Type B pancreatic cell (in vitro differentiated cells): ENCODE measurements at places on chromosomes 6 and 20.

DNA sequence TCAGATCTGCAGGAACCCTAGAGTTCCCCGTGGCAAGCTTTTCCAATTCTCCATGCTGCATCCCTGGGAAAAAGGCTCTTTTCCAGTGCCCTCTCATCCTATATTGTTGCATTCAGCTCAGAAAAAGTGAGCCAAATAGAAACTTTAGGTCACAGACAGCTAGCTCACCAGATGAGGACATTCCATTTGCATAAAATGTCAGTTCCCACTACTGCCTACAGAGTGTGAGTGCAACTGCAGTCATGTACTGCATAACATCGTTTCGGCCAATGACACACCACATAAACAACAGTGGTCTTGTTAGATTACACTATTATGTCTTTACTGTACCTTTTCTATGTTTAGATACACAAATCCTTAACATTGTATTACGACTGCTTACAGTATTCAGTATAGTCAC is 8.6 kb downstream of the HS3ST5 start:
- no peak for DNase-seq

DNA sequence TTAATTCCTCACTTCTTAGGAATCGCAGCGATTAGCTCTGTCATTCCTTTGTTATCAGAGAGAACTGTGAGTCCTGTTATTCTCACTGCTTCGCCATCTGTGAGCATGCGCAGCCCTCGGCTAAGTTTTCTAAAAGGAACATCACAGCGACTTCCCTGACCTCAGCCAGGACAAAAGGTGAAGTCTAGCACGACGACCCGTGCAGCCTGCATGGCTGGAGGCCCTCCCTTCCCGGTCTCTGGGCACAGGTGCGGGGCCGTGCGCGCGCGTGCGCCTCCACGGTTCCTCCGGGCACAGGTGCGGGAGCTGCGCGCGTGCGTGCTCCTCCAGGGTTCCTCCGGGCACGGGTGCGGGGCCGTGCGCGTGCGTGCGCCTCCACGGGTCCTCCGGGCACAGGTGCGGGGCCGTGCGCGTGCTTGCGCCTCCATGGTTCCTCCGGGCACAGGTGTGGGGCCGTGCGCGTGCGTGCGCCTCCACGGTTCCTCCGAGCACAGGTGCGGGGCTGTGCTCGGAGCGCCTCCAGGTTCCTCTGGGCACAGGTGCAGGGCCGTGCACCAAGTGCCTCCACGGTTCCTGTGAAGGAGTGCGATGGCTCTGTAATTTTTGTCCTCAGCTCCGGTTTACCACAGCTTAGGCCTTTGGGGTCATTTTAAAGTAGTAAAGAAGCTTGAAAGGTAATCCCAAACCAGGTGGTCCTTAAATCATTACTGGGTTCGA is 212.3 kb downstream of the ERMARD start:
- DNase-seq, result peak; percentile 49

DNA sequence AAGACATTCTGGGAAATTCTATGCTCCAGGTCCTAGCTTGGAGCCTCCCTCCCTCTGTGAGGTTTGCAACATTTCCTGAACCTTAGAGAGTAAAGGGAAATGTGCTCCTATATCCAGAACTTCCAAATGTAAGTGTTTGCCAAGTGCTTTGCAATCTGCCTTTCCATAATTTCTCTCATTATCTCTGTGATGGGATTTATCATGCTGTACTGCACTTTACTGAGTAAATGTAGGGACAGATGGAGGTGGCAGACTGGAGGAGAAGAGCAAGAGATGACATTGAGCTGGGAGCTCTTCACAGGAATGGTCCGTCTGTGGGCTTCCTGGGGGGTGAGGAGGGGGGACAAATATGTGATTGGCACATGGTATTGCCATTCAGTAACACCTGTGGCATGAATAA is 184.3 kb downstream of the SOX4 start:
- DNase-seq, result no peak

GRCh38 chr6:41673704-41674000 is 35.4 kb downstream of the MDFI start:
- no peak for DNase-seq

- no peak for DNase-seq
Observed at GRCh38 chr20:32274359-32274758, 3.1 kb upstream of the KIF3B start.

DNA sequence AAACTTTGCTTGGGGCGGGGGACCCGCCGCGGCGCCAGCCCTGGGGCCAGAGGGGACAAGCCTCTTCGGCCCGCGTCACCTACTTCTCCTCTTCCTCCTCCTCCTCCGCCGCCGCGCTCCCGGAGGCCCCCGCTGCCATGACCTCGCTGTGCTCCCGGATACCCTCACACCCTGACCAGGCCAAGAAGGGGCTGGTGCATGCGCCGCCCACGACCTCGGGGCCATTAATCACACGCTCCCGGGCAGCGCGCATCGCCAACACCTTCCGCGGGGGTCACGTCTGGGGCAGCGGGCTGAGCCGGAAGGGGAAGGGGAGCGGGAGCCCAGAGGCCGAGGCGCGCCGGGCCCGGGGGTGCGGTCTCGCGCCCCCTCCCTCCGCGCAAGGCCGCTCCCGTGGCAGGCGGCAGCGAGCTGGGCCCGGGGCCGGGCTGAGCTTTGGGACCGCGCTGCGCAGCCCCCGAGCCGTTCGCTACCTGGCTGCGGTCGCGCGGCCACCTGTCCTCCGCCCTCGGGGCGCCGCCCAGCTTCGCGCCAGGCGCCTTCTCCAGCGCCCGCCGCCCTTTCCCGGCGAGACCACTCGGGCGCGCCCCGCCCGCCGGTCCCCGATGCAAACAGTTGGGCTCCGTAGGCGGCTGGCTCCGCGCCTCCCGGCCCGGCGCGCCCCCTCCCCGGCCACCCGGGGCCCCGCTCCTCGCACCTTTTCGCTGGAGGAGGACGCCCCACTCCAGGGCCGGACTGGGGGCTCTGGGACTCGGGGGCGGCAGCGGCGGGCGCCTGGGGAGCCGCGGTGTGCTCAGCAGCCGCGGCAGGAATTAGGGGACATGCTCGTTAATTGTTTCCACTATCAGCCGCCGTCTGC is 575 bp upstream of the CNR1 start:
- no peak for DNase-seq

- no peak for DNase-seq
Observed at GRCh38 chr6:98669371-98669770, 165.0 kb upstream of the POU3F2 start.

DNA sequence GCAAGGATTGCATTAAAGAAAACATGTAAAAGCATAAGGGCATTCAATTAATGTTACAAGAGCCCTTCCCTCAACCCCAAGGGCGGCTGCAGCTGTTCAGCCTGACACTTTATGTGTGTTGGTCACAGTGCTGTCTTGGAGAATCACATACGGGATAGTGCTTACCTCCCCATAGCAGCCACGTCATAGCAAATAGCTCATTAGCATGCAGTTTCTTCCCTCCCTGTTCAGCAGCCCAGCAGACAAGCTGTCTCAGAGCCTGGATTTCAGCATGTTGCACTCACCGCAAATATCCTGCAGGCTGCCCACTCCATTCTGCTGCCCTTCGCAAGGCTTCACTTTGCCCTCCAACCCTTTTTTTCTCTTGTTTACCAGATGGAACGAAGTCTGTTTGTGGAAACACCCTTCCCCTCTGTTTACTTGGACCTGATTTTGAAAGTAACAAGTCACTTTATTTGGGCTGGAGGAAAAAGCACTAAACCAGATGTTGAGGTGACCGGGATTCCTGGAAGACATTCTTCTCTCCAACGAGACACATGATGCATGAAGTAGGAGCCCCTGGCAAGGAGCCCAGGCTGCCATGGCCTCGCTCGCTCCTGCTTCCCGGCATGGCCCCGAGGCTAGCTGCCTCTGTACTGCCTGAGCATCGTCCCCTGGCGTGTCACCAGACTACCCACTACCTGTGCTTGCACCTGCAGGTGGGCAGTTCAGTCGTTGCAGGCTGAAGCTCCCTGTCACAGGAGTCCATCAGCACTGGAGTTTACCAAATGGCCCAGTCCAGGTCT is 151.6 kb upstream of the GMDS start:
- no peak for DNase-seq

DNA sequence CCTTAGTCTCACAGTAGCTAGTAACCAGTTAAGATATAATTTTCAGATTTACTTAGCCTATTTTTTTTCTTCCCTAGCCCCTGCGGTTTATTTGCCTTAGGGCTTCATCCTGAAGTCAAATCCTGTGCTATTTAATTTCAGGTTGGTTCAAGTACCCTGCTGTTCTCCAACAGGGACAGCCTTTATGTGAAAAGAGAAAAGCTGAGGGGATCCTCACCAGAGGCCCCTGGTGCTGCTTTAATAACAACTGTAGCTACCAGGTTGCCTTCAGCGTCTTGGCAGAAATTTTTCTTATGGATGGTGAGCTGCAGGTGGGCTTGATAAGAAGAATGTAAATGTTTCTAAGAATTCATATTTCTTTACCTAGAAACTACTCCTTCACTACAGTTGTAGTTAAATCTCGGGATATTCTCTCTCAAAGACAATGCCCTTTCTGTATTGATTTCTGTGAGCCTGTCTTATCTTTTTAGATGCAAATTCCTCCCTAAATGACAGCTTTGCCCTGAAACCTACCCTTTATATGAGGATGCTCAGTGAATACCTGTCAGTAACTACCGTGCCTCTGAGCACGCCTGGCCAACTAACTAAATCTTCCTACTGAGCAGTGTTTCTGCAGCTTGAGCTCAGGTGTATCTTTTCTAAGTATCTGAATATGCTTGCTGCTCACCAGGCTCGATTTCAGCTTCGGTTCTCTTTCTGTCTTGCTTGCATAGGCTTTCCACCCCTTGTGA is 320.5 kb downstream of the MMUT start:
- no peak for DNase-seq

DNA sequence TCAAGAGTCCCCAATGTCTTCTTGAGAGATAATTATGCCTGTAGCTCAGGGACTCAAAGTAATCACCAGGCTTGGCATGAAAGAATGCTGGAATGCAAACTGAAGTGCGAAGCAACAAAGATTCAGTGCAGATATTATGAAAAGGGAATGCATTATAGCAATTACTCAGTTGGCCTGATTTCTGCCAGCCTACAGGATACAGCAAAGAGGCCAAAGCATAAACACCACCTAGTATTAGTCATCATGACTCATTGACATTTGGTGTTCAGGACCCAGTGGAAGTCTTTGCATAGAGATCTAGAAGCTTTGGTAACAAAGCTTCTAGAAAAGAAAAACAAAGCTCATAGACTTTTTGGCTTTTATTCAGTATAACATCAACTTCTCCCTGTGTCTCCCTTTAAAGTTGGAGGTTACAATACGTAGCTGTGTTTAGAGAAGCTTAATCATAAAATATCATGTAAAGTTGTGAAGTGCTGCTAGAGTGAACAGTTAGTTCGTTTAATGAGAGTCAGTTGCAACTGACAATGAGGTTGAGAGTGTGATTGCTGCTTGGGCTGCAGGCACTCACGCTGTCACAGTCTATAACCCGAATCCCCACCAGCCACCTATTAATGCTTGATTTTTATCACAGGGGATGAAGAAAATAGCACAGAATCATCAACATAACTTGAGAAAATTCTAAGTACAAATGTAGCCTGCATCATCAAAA is 932.7 kb downstream of the TFAP2A start:
- DNase-seq, result no peak

GRCh38 chr6:5305968-5306626 is 44.8 kb downstream of the FARS2 start:
- DNase-seq, result no peak

- no peak for DNase-seq
Observed at GRCh38 chr6:89690944-89691324, 52.4 kb upstream of the LYRM2 start.

DNA sequence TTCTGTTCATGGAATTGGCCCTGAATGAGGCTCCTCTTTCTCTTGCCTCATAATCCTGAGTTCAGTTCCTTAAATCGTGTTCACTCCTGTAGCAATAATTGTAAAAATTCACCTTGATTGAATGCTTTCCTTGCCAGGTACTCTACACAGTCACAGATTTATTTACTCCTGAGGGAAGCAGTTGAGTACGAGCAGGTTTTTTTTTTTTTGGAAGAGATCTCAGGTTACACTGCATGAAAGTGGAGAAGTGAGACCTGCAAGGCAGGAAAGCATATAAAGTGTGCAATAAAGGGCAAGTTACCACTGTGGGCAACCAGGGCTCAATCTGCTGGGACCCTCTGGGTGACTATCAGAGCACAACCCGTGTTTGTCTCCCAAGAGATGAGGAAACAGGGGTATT is 93.0 kb upstream of the DOK5 start:
- DNase-seq, result no peak

DNA sequence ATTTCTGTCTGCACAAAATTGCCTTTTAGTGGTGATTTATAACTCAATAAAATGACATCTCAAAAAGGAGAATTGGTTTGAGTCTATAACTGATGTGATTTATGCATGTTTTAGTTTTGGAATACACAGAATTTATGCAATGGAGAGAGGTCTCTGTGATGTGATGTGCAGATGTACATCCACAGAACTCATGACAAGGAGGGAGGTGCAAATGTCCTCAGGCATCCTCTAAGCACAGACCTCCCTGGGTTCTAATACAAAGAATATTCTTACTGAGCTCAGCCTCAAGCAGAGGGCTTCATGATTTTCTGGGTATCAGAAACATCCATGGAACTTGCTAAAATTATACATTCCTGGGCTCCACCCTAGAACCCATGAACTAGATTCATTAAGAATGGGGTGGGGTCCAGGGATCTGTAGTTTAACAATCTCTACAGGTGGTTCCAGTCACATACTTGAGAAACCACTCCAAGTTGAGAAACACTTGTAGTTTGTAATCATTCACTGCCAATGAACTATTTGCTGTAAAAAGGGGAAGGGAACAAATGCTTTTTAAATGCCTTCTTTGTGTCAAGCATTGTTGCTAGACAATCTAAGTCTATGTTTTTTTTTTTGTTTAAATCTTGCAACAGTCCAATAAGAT is 60.2 kb upstream of the NEDD9 start:
- no peak for DNase-seq

GRCh38 chr20:54366669-54367344 is 108.6 kb upstream of the DOK5 start:
- no peak for DNase-seq

DNA sequence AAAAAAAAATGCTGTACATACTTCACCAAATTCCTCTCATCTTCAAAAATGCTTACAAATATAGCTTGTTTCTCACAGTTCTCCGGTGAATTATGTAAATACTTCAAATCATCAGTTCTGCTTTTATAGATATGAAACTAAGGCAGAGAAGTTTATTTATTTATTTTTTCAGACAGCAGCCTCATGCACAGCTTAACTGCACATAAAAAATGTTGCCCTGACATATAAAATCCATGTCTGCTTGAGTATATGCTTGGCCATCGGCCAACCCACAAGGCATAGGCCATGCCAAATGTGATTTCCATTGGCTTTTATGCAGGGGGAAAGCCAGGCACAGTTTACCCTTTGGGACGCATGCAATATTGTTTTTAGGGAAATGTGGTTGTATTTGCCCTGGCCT is 57.3 kb upstream of the PHACTR2 start:
- no peak for DNase-seq

- no peak for DNase-seq
Observed at GRCh38 chr6:79797912-79798311, 149.4 kb downstream of the ELOVL4 start.
